ENCODE measurements at places on chromosomes 3 and 15.

- H3K4me1 ChIP-seq = no peaks in the 10 kb centered on the region
- DNase-seq = no peak
- H3K4me3 ChIP-seq = no peak overlapping the region
- H3K36me3 ChIP-seq = no peaks in the 10 kb centered on the region
- no peaks in the 10 kb centered on the region for H3K27me3 ChIP-seq
- no peak overlapping the region for H3K27ac ChIP-seq
Measured at GRCh38 chr15:95799286-95800200, 531.0 kb upstream of the NR2F2 start.

GRCh38 chr3:28836199-28836598 is 444.7 kb upstream of the RBMS3 start:
- DNase-seq = no peak
- no peaks in the 10 kb centered on the region for H3K4me1 ChIP-seq
- H3K4me3 ChIP-seq = no peak overlapping the region
- H3K36me3 ChIP-seq = no peaks in the 10 kb centered on the region
- H3K27me3 ChIP-seq = no peaks in the 10 kb centered on the region

- no peaks in the 10 kb centered on the region for H3K27me3 ChIP-seq
- no peak for DNase-seq
- H3K4me1 ChIP-seq = peaks cover 22% of the 10 kb centered on the region
Measured at GRCh38 chr3:141538568-141539240, 51.9 kb downstream of the RASA2 start.

DNA sequence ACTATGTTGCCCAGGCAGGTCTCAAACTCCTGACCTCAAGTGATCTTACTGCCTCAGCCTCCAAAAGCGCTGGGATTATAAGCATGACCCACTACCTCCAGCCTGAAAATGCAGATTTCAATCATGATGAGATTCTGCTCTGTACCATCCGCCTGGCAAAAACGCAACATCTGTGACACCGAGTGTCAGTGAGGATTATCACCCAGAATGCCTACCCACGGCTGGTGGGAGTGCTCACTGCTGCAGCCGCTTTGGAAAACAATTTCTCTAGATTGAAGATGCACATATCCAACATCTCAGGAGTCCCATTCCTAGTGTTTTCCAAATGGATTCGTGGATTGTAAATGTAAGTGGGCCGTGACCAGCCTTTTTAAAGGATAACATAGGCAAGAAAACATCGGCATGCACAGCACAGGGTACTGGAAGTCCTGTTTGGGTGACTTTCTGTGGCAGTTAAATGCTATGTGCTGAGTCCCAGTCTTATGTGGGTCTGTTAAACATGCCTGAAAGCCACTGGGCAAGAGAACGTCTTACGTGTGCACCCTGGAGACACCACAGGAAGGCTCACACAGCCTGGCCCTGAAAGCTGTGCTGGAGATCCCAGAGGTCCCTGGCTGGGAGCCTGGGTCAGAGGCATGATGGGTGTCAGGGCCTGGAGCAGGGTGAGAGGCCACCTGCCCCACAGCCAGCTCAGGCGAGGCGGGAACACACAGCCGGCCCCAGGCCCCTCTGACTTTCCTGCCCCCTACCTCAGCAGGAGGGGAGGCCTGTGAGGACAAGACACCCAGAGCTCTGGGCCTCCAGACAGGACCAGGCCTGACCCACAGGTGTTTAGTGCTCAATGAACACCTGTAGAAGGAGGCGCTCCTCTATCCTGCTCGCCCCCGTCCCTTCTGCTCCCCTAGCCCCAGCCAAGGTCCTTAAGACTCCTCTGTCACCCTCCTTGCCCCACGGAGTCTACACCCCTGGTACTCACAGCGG is 918 bp downstream of the PRSS50 start:
- H3K27ac ChIP-seq = no peak overlapping the region
- H3K4me1 ChIP-seq = no peaks in the 10 kb centered on the region
- H3K36me3 ChIP-seq = no peaks in the 10 kb centered on the region
- no peak overlapping the region for H3K4me3 ChIP-seq

- H3K4me3 ChIP-seq = no peak overlapping the region
- no peaks in the 10 kb centered on the region for H3K4me1 ChIP-seq
- no peaks in the 10 kb centered on the region for H3K27me3 ChIP-seq
- no peak overlapping the region for H3K27ac ChIP-seq
- H3K36me3 ChIP-seq = peaks cover 3% of the 10 kb centered on the region
Measured at GRCh38 chr3:59981377-59981776, 931.6 kb upstream of the CFAP20DC start.

GRCh38 chr3:169581633-169582032 is 81.9 kb downstream of the MECOM start:
- DNase-seq = no peak
- H3K4me3 ChIP-seq = no peak overlapping the region
- no peaks in the 10 kb centered on the region for H3K4me1 ChIP-seq
- no peak overlapping the region for H3K27ac ChIP-seq
- no peaks in the 10 kb centered on the region for H3K36me3 ChIP-seq

GRCh38 chr15:24832282-24832681 is 122.5 kb upstream of the SNRPN start:
- H3K27ac ChIP-seq = no peak overlapping the region
- H3K4me1 ChIP-seq = no peaks in the 10 kb centered on the region
- no peaks in the 10 kb centered on the region for H3K27me3 ChIP-seq
- DNase-seq = no peak
- H3K36me3 ChIP-seq = no peaks in the 10 kb centered on the region

DNA sequence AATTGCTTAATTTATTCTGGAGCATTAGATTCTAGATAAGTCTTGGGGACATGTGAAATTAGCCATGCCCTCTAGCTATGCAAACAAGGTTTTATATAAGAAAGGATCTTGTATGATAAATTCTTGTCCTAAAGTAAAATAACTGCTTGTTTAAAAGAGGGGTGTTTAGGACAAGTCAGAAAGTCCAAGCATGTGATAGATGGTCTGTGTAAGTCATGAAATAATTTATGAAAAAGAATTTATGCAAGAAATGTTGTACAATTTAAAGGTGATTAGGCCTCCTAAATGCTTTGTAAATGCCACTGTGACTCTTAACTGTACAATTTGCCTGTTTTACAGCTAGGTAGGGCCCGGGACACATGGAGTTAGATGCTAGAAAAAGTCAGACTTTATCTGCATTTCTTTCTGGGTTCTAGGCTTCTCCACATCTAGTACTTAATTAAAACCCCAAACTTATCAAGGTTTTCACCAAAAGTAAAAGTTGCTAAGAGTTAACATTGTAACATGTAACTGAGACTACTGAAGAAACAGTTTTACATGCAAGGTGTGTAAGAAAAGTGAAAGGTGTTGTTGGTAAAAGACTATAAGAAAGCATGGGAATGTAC is 13.2 kb downstream of the LINS1 start:
- H3K27me3 ChIP-seq = no peaks in the 10 kb centered on the region
- H3K4me1 ChIP-seq = peaks cover 21% of the 10 kb centered on the region
- H3K4me3 ChIP-seq = no peak overlapping the region
- H3K27ac ChIP-seq = no peak overlapping the region
- DNase-seq = peak; percentile 54
- peaks cover 9% of the 10 kb centered on the region for H3K36me3 ChIP-seq

DNA sequence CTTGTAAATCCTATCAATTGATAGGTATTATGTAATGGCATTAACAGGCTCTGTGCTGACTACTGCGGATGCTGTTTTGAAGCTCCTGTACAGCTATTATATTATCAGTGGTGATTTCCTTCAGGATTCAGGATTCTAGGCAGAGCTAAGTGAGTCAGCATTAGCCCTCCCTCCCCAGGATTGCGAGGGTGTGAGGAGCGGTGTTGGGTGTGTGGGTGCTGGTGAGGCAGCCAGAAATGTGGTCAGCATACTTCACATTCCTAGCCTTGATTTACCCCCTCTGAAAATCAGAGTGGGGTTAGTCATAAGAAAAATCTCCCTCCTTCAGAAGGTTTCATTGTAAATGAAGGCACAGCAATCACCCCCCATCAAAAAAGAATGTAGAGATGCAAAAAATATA is 72.5 kb downstream of the SNTN start:
- H3K36me3 ChIP-seq = no peaks in the 10 kb centered on the region
- H3K27me3 ChIP-seq = no peaks in the 10 kb centered on the region
- no peak overlapping the region for H3K4me3 ChIP-seq
- DNase-seq = no peak

DNA sequence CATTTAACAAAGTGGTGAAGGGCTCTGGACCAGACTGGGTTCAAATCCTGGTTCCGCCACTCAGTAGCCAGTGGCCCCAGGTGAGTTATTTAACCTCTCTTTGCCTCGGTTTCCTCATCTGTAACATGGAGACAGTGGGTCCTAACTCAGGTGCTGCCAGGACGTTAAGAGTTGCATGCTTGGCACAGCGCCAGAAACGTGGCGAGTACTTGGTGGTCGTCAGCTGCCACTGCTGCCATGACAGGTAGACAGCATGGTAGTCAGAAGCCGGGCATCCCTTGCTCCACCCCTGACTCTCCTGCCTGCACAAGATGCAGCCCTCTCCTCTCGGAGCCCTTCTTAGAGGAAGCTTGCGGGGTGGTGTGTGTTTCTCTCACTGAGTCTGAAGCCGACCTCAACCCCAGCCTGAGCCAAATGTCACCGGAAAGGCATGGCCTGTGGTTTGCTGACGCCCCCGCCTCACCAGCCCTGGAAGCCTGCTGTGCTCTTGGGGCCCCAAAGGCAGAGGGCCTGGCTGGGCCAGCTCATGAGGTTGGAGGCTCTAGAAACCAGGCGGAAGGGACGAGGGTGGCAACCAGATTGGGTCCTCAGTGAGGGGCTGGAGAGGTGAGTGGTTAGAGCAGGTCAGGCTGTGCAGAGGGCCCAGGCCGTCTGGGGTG is 160.8 kb upstream of the TLE3 start:
- peak overlapping the region; percentile 52 for H3K27ac ChIP-seq
- H3K4me1 ChIP-seq = peaks cover 28% of the 10 kb centered on the region
- no peaks in the 10 kb centered on the region for H3K27me3 ChIP-seq
- DNase-seq = peak; percentile 54
- H3K4me3 ChIP-seq = peak overlapping the region; percentile 57

- no peaks in the 10 kb centered on the region for H3K36me3 ChIP-seq
- H3K4me1 ChIP-seq = no peaks in the 10 kb centered on the region
- no peaks in the 10 kb centered on the region for H3K27me3 ChIP-seq
- no peak overlapping the region for H3K27ac ChIP-seq
- no peak for DNase-seq
Measured at GRCh38 chr3:195119461-195120266, 151.3 kb downstream of the XXYLT1 start.

GRCh38 chr3:169990431-169990830 is 23.8 kb downstream of the SEC62 start:
- H3K27ac ChIP-seq = no peak overlapping the region
- no peak for DNase-seq

GRCh38 chr15:62390791-62391640 is 225.9 kb upstream of the C2CD4B start:
- DNase-seq = no peak
- H3K36me3 ChIP-seq = no peaks in the 10 kb centered on the region
- H3K4me1 ChIP-seq = peaks cover 27% of the 10 kb centered on the region
- no peak overlapping the region for H3K27ac ChIP-seq
- peak overlapping the region; percentile 95 for H3K4me3 ChIP-seq
- peaks cover 18% of the 10 kb centered on the region for H3K27me3 ChIP-seq

DNA sequence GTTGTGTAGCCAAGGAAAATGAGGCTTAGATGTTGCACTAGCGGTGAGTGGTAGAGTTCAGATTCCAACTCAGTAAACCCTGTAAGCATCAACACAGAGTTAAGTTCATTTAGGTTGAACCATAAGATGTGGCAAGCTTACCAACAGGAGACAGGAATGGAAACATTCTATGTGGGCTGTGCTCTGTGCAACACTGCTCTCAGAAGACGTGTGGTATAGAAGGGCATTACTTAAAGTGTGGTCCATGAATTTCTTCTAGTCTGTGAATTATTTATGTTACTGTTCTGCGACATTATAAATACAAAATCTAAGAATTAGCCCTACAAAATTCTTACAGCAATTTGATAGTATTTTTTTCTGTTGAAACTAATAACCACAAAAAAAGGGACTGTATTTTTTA is 213.3 kb downstream of the GRM7 start:
- H3K27ac ChIP-seq = no peak overlapping the region
- no peaks in the 10 kb centered on the region for H3K36me3 ChIP-seq
- DNase-seq = no peak

DNA sequence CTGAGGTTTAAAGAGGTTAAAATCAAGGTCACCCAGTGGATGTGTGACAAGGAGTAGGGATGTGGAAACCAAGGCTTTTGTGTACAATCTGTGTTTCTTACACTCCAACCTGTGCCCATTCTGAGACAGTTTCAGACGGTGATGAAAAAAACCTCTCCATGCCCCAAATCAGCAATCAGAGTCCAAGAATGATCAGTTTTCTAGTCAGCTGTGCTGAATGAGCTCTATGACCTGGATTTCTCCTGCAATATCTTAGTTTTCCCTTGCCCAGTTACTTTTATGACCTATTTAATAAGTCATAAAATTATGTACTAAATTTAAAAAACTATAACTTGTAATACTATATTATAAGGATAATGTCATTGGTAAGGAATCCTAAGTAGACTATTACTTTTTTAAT is 37.5 kb upstream of the CBLB start:
- H3K4me1 ChIP-seq = no peaks in the 10 kb centered on the region
- no peaks in the 10 kb centered on the region for H3K27me3 ChIP-seq
- H3K4me3 ChIP-seq = no peak overlapping the region
- no peak overlapping the region for H3K27ac ChIP-seq
- DNase-seq = no peak
- no peaks in the 10 kb centered on the region for H3K36me3 ChIP-seq

GRCh38 chr3:160217675-160218074 is 7.5 kb upstream of the C3orf80 start:
- H3K36me3 ChIP-seq = no peaks in the 10 kb centered on the region
- no peak overlapping the region for H3K27ac ChIP-seq
- DNase-seq = no peak
- no peak overlapping the region for H3K4me3 ChIP-seq
- no peaks in the 10 kb centered on the region for H3K4me1 ChIP-seq
- H3K27me3 ChIP-seq = peaks cover 39% of the 10 kb centered on the region

DNA sequence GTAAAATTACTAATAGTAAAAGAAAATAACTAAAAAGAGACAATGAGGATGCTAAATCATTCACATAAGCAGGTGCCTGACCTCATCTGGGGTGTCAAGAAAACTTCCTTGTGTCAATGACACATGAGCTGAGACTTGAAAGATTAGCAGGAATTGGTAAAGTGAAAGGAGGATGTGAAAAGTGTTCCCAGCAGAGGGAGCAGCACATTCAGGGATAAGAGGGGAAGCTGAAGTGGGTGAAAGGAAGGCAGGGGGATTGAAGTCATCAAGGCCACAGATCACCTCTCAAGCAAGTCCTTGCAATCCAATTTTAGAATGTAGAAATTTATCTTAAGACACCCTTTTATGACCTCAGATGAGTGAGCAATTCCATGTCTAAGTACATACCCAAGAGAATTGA is 60.2 kb upstream of the ACP3 start:
- no peaks in the 10 kb centered on the region for H3K4me1 ChIP-seq
- H3K27me3 ChIP-seq = peaks cover 2% of the 10 kb centered on the region
- H3K36me3 ChIP-seq = no peaks in the 10 kb centered on the region
- H3K27ac ChIP-seq = no peak overlapping the region

GRCh38 chr3:115330430-115330829 is 183.3 kb upstream of the ZBTB20 start:
- DNase-seq = no peak
- no peaks in the 10 kb centered on the region for H3K27me3 ChIP-seq
- no peak overlapping the region for H3K4me3 ChIP-seq

Data from CD4-positive, CD25-positive, alpha-beta regulatory T cell (primary cell).